Vagina (tissue), 2 donors: ENCODE measurements at places on chromosomes 3 and 15.

DNA sequence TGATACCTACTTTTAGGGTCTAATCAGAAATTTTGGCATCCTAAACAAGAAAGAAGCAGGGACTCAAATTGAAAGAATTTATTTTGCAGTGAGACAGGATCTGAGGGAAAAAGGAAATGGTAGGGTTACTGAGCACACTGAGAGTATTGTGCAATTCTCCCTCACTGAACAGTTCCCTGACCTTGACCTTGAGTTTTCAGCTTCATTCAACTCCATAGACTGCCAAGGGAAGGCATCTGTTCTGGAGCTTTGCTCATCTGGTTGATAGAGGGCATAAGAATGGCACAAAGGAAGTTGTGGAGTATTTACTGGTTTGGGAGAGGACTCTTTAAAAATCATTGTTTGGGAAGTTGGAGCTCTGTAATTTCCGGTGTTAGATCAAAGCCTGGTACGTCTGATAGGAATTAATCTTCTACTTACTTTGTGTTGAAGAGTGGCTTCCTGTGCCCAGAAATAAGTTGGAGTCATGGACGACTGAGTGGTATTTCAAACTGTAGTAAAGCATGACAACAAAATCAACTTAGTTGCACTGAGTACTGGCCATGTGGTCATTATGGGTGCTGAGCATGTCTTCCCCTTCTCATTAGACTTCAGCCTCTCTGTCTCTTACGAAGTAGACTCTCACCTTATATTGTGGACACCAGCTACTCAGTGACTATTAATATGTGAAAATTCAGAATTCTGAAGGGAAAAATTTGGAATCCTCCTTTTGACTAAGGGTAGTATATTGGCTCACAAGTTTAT, 40.8 kb downstream of the CLDN1 start:
- no peak for DNase-seq

- no peak for DNase-seq
Measured at GRCh38 chr3:122067588-122068240, 12.6 kb downstream of the CD86 start.

GRCh38 chr15:65174509-65174908, 10.6 kb downstream of the CLPX start:
- DNase-seq: no peak

DNA sequence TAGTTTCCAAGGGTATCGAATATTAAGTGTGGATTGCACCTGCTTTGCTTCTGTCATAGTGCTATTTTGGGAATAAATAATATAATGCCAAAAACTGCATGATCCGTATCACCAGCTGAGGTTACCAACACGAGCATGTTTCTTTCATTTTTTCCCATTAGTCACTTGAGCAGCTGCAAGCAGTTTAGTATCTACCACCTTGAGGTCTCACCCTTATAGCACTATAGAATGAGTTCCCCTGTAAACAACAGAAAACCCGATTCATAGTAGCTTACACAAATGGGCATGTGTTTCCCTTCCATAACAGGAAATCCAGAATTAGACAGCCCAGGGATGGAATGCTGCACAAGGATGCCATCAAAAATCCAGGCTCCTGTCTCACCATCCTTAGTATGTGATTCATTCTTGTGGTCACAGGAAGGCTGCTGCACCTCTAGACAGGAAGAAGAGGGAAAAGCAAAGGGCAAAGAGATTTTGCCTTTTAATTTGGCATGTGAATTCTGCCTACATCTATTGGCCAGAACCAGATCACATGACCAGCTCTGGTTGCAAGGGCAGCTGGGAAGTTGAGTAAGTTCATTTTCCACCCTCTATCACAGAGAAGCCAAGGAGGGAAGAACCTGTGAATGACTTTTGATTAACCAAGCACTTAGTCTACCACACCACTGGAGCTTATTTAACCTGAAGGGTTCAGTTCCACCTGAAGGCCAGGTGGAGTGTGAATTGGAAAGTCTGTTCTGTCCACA, 91.3 kb upstream of the SLC25A36 start:
- no peak for DNase-seq

GRCh38 chr3:157531301-157531660, 28.1 kb upstream of the VEPH1 start:
- DNase-seq: no peak

GRCh38 chr3:160340351-160340750, 58.7 kb downstream of the IFT80 start:
- no peak for DNase-seq

GRCh38 chr3:129398803-129399144, 29.7 kb downstream of the EFCAB12 start:
- no peak for DNase-seq

DNA sequence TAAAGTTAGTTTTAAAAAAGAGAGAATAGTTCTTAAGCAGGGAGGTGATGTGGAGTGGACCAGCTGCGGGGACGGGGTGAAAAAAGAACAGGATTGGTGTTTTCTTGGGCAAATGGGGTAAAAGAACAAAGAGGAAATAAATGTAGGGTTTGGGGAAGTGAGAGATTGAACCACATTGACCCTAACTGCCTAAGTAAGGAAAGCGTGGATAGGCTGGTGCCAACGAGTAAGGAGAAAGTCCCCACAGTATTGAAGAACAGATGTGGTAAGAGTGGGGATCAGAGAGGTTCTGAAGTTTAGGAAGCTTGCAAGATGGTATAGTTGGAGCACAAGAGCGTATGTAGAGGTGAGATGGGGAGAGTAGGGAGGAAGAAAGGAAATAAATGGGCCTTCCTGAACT, 17.0 kb downstream of the IREB2 start:
- DNase-seq: no peak
